T-cell (primary cell): ENCODE measurements at places on chromosomes 5 and 9.

GRCh38 chr5:56977021-56977420 is 25.1 kb upstream of the MIER3 start:
- no peak for DNase-seq

GRCh38 chr9:137028263-137029057 is 423 bp upstream of the ABCA2 start:
- peak; percentile 72 for DNase-seq

DNA sequence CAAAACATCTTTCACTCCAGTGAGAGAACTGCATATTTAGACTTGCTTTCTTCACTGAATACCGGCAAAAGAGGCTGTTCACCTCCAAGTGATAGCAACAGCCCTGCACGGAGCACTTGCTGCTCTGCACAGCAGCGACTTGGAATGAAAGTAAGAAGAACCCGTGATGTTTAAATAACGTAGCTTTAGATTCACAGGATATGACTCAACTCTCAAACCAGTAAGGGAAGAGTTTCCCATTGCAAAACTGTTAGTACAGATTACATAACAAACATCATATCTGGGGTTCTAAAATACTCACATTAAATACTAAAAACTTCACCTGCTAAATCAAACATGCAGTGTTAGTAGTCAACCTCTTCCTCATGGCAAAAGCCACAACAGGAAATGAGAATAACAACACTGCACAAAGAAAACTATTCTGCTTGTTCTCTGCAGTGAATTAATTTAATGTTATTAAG is 203.4 kb downstream of the MCTP1 start:
- DNase-seq, result peak; percentile 5

DNA sequence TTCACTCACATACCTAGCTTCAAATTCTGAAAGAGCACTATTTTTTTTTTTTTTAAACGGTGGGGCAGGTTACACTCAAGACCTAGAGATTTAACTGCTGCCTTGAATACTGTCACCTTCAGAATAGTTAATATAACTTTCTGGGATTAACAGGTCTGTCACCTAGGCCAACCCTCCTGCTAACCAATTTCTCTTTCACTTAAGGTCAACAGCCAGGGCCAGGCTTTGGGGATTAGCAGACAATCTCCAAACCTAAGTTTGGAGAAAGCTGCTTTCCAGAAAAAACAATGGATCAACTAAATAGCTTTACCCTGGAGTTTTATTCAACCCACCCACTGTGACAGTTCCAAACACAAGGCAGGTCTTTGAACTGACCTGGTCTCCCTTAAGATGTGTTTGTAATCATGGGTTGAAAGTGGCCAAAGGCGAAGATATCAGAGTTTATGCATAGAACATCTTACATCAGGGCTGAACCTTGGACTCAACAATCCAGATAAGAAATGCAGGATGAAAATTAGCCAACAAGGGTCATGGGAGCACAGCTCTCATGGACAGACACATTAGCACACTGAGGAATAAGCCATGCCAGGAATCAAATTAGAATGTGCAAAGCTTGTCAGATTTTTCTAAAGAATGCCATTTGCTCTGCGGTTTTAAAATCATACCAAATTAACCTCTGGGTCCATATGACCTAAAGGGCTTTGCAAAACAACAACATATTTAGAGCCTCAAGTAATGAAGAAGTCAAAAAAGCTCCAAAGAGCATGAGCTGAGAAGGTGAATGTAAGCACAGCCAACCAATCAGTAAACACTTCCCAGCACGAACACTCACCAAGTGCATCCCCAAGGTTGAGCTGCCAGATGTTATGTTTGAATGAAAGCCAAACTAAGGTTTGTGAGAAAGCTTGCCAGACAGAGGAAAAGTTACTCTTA is 538.5 kb upstream of the DMAC1 start:
- no peak for DNase-seq

- no peak for DNase-seq
Measured at GRCh38 chr5:1662559-1663085, 137.0 kb downstream of the MRPL36 start.

DNA sequence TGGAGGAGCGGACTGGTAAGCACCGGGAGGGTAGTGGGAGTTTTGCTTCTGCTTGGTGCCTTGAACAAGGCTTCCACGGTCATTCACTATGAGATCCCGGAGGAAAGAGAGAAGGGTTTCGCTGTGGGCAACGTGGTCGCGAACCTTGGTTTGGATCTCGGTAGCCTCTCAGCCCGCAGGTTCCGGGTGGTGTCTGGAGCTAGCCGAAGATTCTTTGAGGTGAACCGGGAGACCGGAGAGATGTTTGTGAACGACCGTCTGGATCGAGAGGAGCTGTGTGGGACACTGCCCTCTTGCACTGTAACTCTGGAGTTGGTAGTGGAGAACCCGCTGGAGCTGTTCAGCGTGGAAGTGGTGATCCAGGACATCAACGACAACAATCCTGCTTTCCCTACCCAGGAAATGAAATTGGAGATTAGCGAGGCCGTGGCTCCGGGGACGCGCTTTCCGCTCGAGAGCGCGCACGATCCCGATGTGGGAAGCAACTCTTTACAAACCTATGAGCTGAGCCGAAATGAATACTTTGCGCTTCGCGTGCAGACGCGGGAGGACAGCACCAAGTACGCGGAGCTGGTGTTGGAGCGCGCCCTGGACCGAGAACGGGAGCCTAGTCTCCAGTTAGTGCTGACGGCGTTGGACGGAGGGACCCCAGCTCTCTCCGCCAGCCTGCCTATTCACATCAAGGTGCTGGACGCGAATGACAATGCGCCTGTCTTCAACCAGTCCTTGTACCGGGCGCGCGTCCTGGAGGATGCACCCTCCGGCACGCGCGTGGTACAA is 556 bp downstream of the PCDHGC3 start:
- no peak for DNase-seq

GRCh38 chr5:66209794-66210193 is 65.7 kb downstream of the SREK1 start:
- DNase-seq, result no peak

DNA sequence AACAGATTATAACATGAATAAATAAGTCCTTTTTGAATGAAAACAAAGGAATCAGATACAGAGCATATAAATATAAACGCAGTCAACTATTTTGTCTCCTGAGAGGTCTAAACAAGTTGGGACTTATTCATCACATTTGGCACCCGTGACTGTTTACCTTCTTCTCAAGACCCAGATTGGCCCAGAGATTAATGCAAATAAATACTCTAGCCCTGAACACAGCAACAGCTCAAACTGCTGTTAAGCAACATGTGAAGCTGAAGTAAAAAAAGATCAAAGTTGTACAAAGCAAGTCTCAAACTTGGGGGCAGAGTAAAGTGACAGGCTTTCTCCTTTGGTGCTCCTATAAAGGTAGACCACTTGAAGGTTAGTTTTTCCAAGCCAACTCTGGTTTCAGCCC is 95.0 kb upstream of the NR5A1 start:
- DNase-seq, result no peak

- no peak for DNase-seq
Measured at GRCh38 chr5:10788358-10788757, 27.3 kb upstream of the DAP start.

GRCh38 chr5:156527611-156528010 is 200.6 kb downstream of the SGCD start:
- no peak for DNase-seq

DNA sequence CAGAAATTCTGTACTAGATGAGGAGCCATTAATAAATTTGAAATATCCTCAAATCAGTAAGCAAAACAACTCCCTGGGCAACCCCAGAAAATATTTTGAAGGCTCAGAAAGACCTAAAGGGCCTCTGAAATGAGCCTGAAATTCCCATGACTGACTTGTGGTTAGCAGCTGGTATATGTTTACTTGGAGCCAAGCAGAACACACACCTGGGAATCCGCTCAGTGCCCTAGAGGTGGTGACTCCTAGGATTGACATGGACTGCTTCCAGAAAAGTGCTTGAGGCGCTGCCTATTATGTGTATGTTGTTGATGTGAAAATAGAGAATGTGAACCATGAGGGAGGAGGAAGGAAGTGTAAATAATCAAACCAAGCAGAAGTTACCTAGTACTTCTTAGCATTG is 14.7 kb downstream of the RFK start:
- no peak for DNase-seq

GRCh38 chr5:173265433-173265832 is 30.4 kb upstream of the NKX2-5 start:
- DNase-seq, result no peak

DNA sequence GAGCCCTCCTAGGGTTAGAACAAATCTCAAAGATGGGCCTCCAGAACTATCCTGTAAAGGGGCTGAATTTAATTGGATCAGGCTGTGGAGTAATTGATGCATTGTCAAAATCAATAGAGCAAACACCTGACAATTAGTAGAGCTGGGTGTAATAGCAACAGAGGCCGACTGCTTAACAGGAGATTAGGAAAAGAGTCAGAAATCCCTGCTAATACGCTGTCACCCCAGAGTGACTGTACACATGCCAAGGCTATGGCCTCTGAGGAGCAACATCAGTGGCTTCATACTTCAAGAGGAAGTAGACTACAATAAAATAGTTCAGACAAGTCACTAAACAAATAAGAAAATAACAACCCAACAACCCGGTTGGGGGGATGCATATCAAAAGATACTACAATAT is 18.7 kb upstream of the GRPEL2 start:
- DNase-seq, result no peak

DNA sequence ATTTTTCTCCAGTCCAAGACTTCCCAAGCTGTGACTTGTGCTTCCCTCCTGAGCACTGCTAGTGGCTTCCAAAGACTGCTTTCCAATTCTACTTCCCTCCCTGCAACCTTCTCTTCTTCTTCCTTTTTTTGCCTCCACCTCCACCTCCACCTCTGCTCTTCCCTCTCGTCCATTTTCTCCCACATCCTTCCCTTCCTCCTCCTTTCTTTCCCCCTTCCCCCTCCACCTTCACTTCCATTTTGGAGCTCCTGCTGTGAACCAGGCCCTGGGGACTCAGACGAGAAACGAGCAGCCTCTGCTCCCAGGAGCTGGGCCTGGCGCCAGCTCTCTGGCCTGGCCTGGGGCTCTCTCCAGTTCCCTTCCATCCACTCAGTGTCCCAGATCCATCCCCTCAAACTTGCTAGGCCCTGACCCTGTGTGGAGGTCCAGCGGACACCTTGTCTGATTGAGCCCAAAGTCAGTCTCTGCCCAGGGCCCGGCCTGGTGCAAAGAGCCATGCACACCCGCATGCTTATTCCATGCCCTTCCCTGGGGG is 5.6 kb downstream of the GADD45G start:
- DNase-seq, result no peak

DNA sequence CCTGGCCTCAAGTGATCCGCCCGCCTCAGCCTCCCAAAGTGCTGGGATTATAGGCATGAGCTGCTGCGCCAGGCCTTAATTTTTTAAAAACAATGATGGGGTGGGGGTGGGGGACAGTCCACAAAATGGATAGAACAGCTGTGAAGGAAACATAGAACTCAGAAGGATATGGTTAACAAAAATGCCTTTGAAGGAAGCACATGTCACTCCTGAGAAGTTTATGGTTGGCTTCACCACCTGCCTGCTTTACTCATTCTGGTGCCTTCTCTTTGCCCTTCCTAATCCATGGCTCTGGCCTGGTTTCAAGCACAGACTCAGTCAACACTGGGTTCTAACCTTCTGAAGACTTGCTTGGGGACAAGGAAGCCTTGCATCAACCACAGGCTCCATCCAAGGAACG is 10.3 kb downstream of the BAG1 start:
- DNase-seq, result no peak

- no peak for DNase-seq
Measured at GRCh38 chr9:116198344-116198743, 44.8 kb downstream of the PAPPA start.

- DNase-seq, result no peak
Measured at GRCh38 chr5:154858972-154859871, 795 bp downstream of the CNOT8 start.

DNA sequence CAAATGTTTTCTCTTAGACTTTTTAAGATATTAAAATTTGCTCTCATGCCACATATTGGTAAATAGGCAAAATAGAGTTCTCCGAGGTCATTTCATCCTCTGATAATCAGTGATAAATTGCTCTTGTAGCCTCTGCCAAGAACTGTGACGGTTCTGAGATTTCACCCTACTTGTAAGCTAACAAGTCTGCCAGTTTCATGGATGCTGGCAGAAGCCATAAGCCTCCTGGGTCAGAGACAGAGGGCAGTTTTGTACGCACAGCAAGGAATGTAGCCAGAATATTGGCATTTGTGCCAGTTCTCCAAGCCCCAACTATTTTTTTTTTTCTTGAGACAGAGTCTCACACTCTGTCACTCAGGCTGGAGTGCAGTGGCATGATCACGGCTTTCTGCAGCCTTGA is 945.0 kb upstream of the WWC1 start:
- no peak for DNase-seq

GRCh38 chr5:157072508-157072907 is 13.6 kb upstream of the HAVCR1 start:
- no peak for DNase-seq

DNA sequence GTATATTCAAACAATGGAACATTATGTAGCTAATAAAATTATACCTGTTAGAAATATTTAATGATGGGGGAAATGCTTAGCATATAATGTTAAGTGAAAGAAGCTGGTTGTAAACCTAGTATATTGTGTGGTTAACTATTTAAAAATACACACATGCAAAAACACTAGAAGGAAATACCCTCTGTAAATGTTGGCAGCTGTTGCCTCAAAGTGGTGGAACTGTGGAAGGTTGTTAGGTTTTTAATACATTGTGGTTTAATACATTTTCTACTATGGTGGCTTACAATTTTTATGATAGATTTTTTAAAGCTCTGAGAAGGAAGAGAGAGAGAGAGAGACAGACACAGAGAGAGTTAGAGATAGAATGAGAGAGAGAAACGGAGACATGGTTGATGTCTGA is 74.9 kb downstream of the COL15A1 start:
- no peak for DNase-seq

GRCh38 chr5:14730466-14730865 is 65.9 kb downstream of the OTULIN start:
- DNase-seq, result no peak

- DNase-seq, result peak; percentile 97
Measured at GRCh38 chr9:137223078-137223970, 1.3 kb upstream of the RNF208 start.

- no peak for DNase-seq
Measured at GRCh38 chr5:88251048-88251711, 17.5 kb downstream of the TMEM161B start.

GRCh38 chr5:112649882-112650281 is 87.8 kb upstream of the APC start:
- no peak for DNase-seq

DNA sequence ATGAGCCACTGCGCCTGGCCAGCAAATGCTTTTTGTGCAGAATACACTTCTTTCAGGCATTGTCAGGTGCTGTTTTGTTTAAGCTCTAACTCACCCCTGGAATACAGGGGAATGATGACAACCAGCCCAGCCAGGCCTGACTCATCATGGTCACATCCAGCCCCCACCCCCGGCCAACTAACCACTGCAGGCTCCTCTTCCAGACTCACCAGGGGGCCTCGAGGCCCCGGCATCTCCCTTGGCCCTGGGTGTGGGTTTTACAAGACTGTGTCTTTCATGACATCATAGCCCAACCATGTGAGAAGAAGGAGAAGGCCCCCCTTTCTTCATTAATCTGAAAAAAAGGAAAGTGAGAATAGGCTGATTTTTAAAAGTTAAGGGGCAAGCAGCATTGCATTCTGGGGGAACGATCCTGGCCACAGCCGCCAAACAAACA is 35.5 kb downstream of the OLFML2A start:
- no peak for DNase-seq
